ENCODE measurements at places on chromosomes 6 and 20.

DNA sequence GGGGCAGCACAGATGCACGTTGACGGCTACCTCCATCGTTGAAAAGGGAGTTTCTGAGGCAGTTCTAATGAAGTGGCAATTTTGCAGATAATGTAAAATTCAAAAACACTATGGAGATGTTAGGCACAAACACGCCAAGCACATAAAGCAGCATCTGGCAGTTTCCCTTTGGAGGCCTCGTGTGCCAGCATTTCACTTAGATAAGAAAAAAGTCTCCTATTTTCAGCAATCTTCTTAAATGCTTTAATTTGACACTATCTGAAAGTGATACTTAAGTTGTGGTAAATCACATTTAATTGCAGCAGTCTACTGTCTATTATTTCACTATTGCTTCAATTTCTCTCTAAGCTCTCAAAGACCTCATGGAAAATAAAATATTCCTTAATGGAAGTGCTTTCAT, 125.3 kb upstream of the PROKR2 start:
- DNase-seq: no peak

DNA sequence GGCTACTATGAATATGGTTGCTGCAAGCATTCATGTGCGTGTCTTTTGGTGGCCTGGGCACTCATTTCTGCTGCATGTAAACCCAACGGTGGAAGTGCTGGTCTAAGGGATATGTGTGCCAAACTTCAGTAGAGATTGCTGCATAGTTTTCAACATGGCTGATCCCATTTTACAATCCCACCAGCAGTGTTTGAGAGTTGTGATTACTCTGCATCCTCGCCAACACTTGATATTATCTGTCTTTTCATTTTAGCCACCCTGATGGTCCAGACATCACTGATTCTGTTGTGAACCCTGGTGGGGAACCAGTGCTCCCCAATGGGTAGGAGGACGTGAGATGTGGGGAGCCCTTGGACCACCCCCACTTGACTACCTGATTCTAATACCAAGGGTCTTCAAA, 27.5 kb downstream of the PACSIN1 start:
- DNase-seq: no peak

DNA sequence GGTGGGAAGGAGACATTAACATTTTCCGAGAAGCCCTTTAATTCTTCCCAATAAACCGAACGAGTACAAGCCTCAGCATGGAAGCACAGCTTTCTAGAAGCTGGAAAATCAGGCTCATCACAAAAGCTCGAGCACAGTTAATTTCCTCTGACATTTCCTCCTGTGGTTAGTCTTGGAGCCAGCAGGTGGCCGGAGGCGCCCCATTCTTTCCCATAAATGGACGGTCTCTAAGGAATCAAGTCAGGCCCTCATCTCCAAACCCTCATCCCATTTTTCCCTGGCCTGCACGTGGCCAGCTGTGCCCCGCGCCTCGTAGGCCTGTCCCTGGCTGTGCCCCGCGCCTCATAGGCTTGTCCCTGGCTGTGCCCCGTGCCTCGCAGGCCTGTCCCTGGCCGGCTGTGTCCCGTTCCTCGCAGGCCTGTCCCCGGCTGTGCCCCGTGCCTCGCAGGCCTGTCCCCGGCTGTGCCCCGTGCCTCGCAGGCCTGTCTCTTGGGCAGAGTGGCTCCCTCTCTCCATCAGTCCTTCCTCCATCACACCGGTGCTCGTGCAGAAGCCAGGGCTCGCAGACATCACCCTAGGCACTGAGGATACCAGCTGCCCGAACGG, 19.7 kb upstream of the NTSR1 start:
- no peak for DNase-seq

GRCh38 chr6:131331873-131332781, 196.9 kb downstream of the AKAP7 start:
- DNase-seq: no peak

DNA sequence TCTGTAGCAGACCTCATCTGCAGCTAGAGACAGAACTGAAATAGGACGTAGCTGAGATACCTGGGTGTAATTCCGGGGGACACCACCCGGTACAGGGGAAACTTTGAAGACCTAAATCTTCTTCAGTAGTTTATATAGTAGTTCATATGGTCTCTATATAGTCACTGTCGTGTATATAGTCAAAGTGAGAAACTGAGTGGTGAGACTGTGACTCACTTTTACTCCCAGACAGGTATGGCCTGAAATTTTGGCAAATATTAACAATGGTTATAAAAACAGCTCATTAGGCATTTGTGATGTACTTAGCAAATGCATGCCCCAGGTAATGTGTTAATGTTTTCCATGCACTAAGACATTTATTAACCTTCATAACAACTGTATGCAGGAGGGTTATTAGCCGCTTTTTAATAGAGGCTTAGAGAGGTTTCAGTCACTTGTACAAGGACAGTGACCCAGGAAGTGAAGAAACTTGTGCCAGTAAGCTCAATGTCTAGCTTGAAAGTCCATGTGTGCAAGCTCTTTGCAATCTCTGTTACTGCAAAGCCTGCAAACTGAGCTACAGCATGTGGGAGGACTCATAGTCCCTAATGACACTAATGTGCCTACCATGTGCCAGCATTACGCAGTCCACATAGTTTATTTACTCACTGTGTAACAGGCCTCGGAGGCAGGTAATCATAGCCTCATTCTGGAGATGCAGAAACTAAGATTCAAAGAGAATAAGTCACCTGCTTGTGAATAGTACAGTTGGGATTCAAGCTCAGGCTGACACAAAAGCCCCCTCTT, 165.4 kb upstream of the CHD6 start:
- DNase-seq: no peak

GRCh38 chr6:105833959-105834947, 251.9 kb upstream of the PRDM1 start:
- DNase-seq: no peak

DNA sequence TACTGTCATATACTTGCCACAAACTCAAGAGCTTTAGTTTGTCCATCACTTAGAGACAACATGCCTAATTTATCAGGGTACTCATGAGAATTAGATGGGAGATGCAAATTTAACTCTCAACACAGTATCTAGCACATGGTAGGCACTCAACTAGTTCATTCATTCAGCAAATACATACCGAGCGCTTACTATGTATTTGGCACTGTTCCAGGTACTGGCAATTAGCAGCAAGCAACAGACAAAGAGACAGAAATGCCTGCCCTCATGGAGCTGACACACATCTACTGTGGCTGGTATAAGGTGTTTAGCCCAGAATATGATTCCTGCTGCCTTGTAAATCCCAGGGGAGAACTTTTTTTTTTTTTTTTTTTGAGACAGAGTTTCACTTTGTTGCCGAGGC, 4.8 kb downstream of the MICAL1 start:
- DNase-seq: no peak

- no peak for DNase-seq
These were observed 553.5 kb downstream of the PKHD1 start for GRCh38 chr6:51533962-51534361.

- DNase-seq: no peak
These were observed 27.4 kb downstream of the RREB1 start for GRCh38 chr6:7134999-7135745.

GRCh38 chr6:28154357-28154756, 12.7 kb downstream of the ZKSCAN8 start:
- no peak for DNase-seq

GRCh38 chr6:135291288-135292076, 110.4 kb downstream of the MYB start:
- no peak for DNase-seq

DNA sequence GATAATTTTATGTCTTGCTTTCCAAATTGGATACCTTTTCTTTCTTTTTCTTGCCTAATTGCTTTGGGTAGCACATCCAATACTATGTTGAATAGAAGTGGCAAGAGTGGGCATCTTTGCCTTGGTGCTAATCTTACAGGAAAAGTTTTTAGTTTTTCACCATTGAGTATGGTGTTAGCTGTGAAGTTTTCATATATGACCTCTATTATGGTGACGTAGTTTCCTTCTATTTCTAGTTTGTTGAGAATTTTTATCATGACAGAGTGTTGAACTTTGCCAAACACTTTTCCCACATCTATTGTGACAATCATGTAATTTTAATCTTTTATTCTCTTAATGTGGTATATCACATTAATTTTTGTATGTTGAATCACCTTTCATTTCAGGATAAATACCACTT, 216.1 kb downstream of the LRFN2 start:
- no peak for DNase-seq

- DNase-seq: no peak
These were observed 6.3 kb upstream of the TGM3 start for GRCh38 chr20:2289475-2289874.

- no peak for DNase-seq
These were observed 134.6 kb upstream of the NEDD9 start for GRCh38 chr6:11366934-11367637.

Measured in stimulated activated CD8-positive, alpha-beta memory T cell treated with anti-CD3 and anti-CD28 coated beads, Interleukin-15, amount 100 ng/mL, for 4 hours (primary cell).